ENCODE measurements at places on chromosomes 2 and 18.

DNA sequence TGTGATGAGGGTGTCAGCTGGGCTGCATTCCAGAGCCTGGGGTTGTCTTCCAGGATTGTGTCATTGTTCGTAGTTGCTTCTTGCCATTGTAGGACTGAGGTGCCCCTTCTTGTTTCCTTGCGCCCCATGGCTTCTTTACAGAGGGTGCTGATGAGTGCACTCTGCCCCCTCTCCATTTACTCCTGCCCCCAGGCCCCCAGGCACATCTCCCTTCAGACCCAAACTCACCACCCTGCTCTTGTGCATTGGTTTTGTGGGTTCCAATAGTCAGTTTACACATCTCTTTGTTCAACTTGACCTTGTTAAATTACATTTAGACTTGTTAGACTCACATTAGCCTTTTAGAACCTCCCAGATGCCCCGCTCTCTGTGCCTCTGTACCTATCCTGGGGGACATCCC is 33.1 kb downstream of the HJURP start:
- DNase-seq, result no peak

GRCh38 chr2:191401287-191401686 is 156.1 kb downstream of the MYO1B start:
- DNase-seq, result peak; percentile 84

- no peak for DNase-seq
Measured at GRCh38 chr2:1979138-1979537, 234.8 kb upstream of the PXDN start.

DNA sequence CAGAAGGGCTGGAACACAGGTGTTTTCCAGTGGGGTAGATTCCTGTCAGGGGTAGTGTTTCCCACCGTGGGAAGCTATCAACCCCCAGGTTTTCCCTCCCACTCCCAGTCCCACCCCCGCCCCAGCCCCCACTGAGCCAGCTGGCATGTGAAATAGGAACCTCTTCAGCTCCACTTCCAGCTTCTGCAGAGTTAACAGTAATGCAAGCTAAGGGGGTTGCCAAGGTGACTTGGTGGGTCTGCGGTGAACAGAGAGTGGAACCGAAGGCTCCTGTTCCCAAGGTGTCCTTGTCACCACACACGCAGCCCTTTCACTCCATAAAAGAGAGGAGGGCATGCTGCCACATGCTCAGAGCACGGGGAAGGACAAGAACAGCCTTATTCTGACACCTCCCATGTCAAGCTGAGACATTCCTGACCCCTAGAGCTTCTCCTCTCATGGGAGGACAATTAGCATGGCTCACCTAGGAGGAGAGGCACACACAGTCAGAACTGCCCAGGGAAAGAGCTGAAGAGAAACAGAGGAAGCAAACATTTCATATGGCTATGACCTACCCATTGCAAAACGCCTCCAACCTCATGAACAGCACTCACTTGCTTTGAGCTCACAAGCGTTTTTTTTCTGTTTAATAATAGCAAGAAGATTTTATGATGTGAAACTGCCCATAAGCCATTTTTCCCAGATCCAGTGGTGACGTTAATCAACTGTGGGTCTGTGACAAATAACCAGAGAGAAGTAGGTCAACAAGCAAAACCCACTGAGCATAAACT is 39.8 kb upstream of the TBC1D8 start:
- no peak for DNase-seq

- DNase-seq, result no peak
Measured at GRCh38 chr2:61512768-61513398, 25.3 kb downstream of the XPO1 start.

GRCh38 chr2:11395389-11395788 is 51.0 kb upstream of the ROCK2 start:
- no peak for DNase-seq

DNA sequence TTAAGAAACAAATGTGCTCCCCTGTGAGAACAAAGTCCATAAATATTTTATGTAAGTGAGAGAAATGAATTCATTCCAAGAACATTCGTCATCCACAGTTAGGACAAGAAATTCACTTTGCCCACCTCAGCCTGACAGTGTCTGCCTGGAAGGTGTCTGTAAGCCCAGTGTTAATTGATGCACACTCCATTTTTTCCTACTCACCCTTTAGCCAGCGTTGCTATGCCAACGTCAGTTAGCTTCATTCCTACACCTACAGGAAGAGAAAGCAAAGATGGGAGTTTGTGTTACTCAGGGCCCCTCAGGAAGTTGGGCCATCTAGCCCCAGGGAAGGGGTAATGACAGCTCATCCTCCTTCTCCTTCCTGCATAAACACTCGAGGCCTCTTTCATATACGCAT is 131.0 kb downstream of the ALPK2 start:
- peak; percentile 33 for DNase-seq

- no peak for DNase-seq
Measured at GRCh38 chr18:45332871-45333270, 282.4 kb upstream of the SLC14A2 start.

DNA sequence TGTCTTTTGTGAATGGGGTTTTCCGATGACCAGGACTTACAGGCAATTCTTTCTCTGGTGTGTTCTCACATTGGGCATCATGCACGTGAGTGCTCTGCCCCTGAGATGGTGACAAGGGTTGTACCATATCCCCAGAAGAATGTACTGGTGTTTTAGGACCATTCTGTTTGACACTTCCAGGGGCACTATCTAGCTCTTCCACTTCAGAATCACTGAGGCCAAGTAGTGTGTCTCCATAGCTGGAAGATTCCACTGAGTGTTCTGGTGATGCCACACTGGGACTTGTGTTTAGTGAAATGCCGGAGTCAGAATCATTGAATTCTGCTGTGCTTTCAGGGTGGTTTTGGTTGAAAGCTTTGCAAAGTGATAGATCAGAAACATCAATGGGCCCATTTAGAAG is 18.7 kb downstream of the HNRNPA3 start:
- DNase-seq, result no peak

GRCh38 chr2:208542465-208543041 is 136.0 kb downstream of the PTH2R start:
- no peak for DNase-seq

DNA sequence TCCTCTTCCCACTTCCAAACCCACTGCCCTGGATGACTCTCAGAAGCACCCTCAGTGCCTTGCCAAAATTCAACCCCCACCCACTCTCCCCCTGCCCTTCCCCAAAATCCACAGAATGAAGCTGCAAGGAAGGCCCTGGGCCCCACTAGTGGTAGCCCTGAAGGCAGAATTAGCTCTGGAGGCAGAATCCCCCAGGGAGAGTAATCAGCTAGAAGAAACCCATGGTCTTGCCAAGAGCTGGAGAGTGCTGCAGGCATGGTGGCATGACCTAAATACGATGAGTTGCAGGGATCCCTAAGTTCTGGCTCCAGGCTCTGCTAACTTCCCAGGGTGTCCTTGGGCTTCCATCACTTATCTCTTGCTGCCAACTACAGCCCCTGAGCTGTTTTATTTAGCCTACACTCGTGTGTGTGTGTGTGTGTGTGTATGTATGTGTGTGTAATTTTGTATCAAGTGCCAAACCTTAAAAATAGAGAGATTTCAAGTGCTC is 7.9 kb downstream of the GAD1 start:
- DNase-seq, result no peak

- no peak for DNase-seq
Measured at GRCh38 chr2:10413991-10414451, 34.1 kb downstream of the ODC1 start.

DNA sequence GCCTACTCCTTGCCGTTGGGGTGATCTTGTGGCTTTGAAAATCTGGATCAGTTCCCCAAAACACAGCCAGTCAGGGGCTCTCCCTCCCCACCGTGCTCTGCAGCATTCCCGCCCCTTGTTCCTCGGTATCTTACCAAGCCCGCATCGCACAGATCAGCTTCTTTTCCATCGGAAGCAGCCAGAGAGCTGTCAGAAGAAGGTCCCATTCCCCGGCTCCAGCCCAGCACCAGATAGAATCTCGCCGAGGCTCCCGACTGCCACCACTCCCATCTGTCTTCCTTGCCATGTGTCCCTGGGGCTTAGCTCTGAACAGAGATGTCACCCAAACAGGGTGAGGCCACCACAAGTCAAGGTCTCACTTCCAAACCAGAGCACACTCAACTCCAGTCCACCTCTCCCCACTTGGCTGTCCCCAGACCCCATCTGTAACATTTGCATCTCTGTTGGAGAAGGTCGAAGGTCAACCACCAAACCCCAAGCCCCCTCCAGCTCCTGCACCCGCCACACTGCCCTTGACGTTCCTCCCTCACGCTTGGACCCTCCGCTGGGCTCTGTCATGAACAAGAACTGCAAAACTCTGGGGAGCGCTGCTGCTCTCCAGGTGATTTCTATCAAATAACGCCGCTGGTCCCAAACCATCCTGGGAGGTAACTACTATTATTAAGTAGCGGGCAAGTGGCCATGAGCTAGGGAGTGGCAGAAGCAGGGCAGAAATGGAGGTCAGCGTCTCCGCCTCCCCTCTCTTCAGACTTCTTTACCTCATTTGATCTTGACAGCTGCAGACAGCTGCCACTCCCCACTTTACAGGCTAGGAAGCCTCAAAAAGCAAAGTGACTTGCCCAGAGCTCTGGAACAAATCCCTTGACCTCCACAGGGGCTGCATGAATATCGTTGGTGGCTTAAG is 70.0 kb upstream of the TAF1B start:
- DNase-seq, result no peak

DNA sequence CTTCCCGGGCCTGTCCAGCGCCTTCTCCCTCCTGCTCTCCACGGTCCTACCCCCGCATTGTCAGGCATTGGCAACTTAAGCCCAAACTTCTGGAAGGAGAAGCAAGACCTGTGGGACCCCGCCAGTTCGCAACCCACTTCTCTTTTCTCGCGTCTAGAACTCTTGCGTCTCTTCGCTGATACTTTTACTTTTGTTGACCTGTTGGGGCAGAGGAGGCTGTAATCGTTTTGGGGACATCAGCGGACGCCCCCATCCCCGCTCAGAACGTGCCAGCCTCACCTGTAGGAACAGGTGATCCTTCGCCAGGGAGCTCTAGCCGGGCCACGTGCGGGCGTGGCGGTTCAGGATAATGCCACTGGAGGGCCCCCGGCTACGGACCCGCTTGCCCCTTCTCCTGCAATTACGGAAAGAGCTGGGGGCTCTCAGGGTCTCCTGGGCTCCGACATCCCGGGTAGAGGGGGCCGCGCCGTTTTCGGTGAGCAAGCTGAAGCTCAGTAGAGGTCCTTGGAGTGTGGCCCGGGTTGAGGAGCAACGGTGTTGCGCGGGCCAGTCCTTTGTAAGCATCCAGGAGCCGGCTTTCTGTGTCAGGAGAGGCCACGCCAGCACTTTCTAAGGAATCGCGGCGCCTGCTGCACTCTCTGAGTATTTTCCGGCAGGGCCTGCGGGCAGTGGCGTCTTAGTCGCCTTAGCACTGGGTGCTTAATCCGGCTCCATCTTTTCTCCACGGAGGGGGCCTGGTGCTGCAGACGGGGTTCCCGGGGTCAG is 1.6 kb downstream of the MTCL1 start:
- DNase-seq, result peak; percentile 85

- peak; percentile 52 for DNase-seq
Measured at GRCh38 chr18:49177812-49178211, 227.0 kb upstream of the SMAD7 start.

DNA sequence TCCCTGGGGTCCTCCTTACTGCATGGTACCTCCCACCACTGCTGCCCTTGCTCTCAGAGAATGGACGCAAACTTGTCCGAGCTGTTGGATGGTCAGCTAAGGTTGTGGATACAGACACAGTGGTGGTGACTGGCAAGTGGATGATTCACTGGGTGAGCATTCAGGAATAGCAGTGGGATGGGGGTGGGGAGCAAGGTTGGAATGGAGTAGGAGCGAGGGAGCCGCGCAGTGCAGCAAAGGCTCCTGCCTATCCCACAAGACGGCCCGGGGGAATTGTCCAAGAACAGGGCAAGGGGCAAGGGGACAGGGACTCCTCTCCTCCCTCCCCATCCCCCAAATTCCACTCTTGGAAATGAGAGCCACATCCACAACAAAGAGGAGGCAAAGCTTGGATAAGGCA is 102.2 kb downstream of the PIEZO2 start:
- DNase-seq, result no peak

- DNase-seq, result no peak
Measured at GRCh38 chr2:41879235-41879916, 168.4 kb upstream of the PKDCC start.

- no peak for DNase-seq
Measured at GRCh38 chr2:109436610-109437225, 177.0 kb downstream of the SEPTIN10 start.

DNA sequence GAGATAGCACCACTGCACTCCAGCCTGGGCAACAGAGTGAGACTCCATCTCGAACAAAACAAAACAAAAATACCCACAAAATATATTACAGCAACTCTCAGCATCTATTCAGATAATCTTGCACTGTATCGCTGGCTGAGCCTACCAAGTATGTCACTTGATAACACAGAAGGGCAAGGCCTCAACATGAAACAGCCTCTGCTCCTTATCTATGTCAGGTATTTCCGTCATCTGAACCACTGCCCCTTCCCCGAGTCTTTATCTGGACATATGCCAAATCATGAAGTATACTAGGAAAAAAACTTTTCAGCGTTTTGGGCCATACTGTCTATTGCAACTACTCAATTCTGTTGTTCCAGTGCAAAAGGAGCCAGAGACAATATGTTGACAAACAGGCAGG is 17.7 kb downstream of the PDIA6 start:
- no peak for DNase-seq

GRCh38 chr18:56185126-56185525 is 453.3 kb downstream of the TXNL1 start:
- no peak for DNase-seq

- peak; percentile 69 for DNase-seq
Measured at GRCh38 chr2:229133155-229133772, 137.8 kb downstream of the PID1 start.

DNA sequence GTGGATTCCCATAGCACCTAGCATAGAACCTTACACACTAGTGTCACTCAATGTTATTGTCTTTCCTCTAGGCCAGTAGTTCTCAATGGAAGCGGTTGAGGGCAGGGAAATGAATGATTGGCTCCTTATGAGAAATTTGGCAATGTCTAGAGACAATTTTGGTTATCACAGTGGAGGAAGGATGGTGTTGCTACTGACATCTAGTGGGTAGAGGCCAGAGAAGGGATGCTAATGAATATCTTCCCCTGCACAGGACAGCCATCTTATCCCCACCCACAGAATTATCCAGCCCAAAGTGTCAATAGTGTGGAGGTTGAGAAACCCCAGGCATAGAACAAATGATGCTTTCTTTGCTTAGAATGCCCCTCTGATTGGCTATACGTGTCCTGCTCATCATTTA is 15.8 kb downstream of the C18orf63 start:
- peak; percentile 48 for DNase-seq

DNA sequence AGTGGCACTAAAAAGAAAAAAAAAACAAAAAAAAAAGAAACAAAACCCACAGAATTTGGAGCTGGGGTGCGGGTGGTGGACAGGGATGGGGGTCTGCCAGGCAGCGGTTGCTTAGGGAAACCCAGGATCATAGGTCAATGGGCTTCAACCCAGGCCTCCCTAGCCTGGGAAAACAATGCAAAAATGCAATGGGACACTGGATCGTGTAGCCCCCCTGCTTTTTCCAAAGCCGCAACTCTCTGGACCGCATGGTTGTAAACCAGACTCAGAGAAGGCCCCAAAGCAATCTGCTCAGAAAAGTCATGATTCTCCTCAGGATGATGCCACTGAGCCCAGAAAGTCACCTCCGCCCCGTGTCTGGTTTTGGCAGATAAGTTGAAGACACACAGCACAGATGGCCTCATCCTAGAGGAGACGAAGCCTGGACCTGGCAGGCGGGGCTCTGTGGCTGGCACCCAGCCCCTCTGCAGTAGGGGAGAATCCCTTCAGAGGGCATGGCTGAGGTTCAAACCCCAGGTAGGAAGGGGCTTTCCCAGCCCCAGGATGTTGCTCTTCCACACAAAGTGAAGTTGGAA is 5.1 kb downstream of the DLX2 start:
- DNase-seq, result peak; percentile 58

- no peak for DNase-seq
Measured at GRCh38 chr18:30469091-30469490, 573.5 kb downstream of the DSC3 start.

All from adipocyte (in vitro differentiated cells).